ENCODE measurements at places on chromosomes 3 and 15.
A peak's percentile ranks its signal among the peaks of the same experiment; 100 is the strongest.

GRCh38 chr3:176655404-176656094, 541.7 kb downstream of the TBL1XR1 start:
- no peak for DNase-seq

GRCh38 chr3:16824081-16824696, 60.6 kb upstream of the PLCL2 start:
- DNase-seq, result no peak

DNA sequence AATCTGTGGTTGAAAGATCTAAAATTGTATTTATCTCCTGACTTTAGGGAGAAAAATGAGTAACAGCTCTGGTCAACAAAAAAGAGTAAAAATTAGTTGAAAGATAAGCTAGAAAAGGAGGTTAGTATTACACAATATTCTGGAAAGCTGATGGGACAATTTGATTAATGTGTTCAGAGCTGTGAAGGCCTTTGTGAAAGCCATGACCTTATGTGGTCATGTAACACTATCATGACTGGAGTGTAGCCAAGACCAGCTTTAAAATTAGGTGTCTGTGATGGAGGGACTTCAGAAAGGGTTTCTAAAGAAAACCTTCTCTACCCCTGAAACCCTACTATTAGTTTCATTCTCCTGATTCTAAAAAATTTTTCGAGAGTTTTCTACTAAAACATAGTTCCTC, 127.2 kb downstream of the NFKBIZ start:
- no peak for DNase-seq

DNA sequence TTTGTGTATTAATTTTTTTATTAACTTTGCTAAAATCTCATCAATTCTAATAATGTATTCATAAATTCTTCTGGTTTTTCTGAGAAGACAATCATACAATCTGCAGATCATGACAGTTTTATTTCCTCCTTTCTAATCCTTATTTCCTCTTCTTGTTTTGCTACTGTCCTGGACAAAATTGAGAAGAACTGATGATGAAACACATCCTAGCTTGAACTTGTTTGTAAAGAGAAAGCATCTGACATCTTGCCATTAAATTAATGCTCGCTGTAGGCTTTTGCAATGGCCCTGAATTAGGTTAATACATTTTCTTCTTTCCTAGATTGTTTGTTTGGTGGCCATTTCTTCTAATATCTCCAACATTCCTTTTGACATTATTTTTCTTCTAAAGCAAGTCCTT, 110.9 kb upstream of the TPM1 start:
- no peak for DNase-seq

- no peak for DNase-seq
These were observed 18.3 kb downstream of the UBAP1L start for GRCh38 chr15:65096481-65097385.

DNA sequence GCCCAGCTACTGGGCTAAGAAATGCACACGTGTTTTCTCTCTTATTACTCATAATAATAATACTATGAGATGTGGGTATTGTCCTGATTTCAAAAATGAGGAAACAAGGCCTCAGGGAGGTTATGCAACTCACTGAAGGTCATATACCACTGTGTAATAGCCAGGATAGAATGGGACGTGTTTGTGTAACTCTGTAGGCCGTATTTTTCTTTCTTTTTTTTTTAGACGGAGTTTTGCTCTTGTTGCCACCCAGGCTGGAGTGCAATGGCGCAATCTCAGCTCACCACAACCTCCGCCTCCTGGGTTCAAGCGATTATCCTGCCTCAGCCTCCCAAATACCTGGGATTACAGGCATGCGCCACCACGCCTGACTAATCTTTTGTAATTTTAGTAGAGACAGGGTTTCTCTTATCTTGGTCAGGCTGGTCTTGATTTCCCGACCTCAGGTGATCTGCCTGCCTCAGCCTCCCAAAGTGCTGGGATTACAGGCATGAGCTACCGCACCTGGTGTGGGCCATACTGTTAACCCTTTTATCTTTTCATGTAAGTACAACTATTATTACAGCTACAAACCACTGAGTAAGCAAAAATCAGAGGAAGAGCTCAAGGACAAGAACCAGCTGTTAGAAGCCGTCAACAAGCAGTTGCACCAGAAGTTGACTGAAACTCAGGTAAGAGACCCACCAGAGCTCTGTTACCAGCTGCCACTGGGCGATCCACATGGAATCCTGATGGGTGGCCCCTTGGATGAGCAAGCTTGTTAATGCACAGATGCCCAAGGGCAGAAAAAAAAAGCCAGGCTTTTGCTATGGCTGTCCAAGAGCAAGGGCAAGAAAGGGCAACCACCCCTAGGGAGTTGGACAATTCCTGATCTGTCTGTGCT, 6.7 kb downstream of the KNSTRN start:
- DNase-seq, result no peak

DNA sequence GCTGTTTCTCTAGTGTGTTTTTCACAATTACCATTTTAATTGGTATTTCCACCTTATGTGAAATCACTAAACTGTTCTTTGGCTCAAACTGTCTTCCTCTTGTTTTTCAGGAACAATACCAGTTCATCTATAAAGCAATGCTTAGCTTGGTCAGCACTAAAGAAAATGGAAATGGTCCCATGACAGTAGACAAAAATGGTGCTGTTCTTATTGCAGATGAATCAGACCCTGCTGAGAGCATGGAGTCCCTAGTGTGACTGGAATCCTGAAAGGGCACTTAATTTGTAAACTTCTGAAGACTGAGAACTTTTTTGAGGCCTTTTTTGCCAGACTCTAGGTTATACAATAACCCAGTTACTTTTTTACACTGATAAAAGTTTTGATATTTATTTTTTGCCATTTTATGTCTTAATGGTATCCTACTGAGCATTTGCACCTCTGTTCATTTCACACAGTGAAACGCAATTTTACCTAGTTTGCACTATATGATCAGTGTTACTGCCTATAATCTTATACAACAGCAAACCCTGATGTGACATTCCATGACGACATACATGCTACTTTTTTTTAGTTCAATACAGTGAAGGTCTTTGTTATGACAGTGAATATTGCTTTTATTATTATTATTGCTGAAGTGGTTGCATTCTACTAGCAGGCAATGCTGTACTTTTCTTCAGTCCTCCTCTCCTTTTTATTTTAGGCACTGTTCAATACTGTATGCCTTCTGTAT, 80.1 kb downstream of the FEZF2 start:
- no peak for DNase-seq

DNA sequence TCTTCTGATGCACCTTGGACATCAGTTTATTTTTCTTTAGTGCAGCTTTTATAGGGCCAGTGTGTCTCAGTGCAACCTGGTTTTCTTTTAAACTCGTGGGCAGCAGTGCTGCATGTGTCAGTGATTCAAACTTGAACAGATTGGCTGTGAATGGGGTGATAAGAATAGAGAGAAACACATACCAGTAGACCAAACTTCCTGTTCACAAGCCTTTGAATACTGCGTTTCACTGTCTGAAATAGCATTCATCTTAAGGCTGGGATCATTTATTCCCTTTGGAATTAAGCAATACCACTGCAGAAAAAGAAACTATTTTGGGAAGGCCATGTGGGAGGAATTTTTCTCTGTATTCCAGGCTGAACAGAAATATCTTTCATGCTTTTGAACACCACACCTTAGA, 51.7 kb downstream of the PHLDB2 start:
- DNase-seq, result no peak

GRCh38 chr3:64215103-64215502, 10.2 kb downstream of the PRICKLE2 start:
- no peak for DNase-seq

DNA sequence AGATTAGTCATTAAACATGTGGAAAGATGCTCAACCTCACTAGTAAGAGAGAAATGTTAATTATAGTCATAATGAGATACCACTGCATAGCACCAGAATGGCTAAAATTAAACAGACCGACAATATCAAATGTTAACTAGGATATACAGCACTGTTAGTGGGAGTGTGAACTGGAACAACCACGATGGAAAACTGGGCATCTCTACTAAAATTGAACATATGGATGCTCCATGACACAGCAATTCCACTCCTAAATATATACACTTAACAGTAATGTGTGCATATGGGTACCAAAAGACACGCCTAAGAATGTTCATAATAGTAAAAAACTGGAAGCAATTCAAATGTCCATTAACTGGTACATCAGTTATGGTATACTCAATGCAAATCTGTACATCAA, 41.5 kb downstream of the CRTAP start:
- DNase-seq, result no peak

DNA sequence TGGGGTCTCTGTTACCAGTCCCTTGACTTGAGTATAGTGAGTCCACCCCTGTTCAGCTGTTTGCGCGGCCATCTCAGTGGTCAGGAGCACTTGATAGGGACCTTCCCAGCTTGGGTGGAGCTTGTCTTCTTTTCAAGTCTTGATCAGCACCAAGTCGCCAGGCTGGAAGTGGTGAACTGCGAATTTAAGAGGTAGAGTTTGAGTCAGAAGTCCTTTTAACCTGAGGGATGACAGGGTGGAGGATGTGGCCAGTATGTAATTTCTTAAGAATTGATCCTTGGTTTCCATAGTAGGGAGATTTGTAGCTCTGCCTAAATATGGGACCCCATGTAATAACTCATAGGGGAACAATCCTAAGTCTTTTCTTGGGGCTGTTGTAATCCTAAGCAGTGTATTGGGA, 86.3 kb upstream of the XCR1 start:
- DNase-seq, result no peak

- DNase-seq, result peak; percentile 66
These were observed 56.8 kb downstream of the GPR171 start for GRCh38 chr3:151146071-151146730.

DNA sequence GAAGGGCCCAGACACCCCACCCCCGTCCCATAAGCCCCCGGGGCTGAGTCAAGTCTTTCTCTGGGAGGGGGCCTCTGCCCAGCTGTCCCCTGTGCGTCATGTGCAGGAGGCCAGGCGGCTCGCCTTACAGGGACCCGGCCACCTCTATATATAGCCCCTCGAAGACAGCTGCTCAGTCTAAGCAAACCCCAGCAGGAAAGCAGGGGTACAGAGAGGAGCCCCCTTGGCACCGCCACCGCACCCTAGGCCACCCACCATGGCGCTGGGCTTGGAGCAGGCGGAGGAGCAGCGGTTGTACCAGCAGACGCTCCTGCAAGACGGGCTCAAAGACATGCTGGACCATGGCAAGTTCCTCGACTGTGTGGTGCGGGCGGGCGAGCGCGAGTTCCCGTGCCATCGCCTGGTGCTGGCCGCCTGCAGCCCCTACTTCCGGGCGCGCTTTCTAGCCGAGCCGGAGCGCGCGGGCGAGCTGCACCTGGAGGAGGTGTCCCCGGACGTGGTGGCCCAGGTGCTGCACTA, at the start of gene KLHL40:
TSS of gene KLHL40 (plus strand) at position 175 of the 519 bp plus-strand sequence. CDS start at position 257, 82 bp downstream.
- no peak for DNase-seq

- no peak for DNase-seq
These were observed 284.3 kb downstream of the CLSTN2 start for GRCh38 chr3:140219291-140219690.

GRCh38 chr15:94443186-94443585, 211.8 kb downstream of the MCTP2 start:
- no peak for DNase-seq

GRCh38 chr15:50166216-50166615, 15.8 kb upstream of the SLC27A2 start:
- no peak for DNase-seq

DNA sequence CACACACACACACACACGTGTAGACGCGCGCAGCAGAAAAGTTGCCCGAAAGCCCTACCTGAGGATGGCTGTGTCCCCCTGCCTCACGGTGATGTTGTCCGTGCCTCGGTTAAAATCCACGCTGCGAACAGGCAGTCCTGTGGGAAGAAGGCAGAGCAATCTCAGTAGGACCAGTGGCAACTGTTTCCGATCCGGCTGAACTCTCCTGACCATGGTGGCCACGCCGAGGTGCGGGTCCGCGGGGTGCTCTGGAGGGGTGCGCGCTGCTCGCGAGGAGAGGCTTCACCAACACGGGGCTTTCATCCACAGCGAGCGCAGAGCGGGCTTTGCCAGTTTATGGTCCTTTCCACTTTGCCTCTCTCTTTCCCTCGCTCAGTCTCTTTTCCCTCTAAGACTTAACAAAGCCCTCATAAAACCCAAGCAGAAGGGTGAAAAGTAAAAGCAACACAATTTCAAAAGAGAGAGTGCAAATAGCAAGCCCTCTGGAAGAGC, 422 bp downstream of the LSAMP start:
- DNase-seq, result no peak

GRCh38 chr3:161744366-161744765, 247.8 kb downstream of the OTOL1 start:
- no peak for DNase-seq

DNA sequence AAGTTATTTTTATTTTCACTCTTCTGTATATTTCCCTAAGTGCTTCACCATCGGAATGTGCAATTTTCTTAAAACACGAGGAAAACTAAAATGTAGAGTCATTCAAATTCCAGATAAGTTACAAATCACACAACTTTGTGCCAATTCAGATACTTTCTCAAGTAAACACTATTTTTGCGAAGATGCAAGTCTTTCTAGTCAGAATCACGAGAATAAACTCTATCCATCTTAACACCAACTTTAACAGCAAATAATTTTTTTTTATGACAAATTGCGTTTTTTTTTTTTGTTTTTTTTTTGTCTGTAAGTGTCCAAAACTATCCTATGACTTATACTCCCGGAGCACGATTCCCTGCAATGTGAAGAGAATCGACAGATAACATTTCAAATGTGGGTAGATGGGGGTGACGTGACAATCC, 1.3 kb downstream of the STAG1 start:
- DNase-seq, result no peak

- DNase-seq, result no peak
These were observed 30.3 kb upstream of the POLG start for GRCh38 chr15:89364741-89365450.

GRCh38 chr15:33639051-33639450, 328.3 kb downstream of the RYR3 start:
- DNase-seq, result no peak

GRCh38 chr15:58699769-58700168, 49.7 kb downstream of the ADAM10 start:
- DNase-seq, result no peak

- no peak for DNase-seq
These were observed 444.6 kb downstream of the GRM7 start for GRCh38 chr3:7305561-7305960.

Measured in stimulated activated CD8-positive, alpha-beta memory T cell treated with anti-CD3 and anti-CD28 coated beads, Interleukin-4, amount 100 ng/mL, for 48 hours (primary cell).